HCT116 (cell line): ENCODE measurements at places on chromosomes 5 and 9.

DNA sequence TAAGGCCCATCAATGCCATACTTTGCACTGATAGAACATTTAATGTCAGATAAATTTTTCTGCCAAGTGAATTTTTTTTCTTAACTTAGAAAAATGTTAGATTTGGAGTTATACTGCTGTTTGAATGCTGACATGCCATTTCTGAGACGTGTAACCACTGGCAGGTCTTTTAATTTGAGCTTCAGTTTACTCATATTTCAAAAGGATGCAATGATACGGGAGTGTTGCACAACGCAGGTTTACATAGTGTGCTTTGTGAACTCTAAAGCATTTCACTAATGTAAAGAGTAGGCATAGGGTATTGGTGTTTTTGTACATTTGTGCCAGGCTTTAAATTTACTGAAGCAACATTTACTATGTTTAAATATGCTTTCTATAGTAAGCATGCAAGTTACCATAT lies 4.2 kb downstream of the ZBTB43 start:
- no peak for DNase-seq

- no peak for DNase-seq
Measured at GRCh38 chr5:172281346-172281745, 2.2 kb downstream of the UBTD2 start.

- DNase-seq = no peak
Measured at GRCh38 chr9:109190151-109190550, 23.1 kb upstream of the FRRS1L start.

- DNase-seq = peak; percentile 70
Measured at GRCh38 chr9:31597977-31598376, 786.5 kb upstream of the ACO1 start.

DNA sequence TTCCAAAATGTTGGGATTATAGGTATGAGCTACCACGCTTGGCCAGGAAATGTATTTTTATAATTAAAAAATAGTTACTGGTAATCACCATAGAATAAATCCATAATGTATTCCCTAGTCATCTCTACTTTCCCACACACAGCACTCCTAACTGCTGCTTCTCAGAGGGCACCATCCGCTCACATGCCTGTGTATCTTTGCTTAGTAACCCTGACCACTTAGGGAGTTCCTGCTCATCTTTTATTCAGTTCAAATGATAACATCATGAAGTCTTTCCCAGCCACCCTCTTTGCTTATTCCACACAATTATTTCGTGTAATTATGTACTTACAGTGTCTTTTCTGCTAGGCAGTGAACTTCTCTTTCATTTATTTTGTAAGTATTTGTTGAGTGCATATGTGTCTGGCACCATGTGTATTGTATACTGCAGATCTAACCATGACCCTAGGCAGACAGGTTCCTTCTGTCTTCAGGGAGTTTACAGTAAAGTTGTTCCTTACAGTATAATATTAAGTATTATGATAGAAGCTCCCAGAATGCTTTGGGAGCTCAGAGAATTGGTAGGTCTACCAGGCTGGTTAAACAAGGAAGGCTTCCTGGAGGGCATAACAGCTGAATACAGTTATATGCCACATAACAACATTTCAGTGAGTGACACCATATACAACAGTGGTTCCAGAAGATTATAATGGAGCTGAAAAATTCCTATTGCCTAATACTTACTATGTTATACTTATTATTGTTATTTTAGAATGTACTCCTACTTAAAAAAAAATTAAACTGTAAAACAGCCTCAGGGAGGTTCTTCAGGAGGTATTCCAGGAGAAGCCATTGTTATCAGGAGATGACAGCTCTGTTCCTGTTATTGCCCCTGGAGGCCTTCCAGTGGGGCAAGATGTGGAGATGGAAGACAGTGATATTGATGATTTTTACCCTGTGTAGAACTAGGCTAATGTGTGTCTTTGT lies 39.2 kb downstream of the DCAF10 start:
- no peak for DNase-seq

DNA sequence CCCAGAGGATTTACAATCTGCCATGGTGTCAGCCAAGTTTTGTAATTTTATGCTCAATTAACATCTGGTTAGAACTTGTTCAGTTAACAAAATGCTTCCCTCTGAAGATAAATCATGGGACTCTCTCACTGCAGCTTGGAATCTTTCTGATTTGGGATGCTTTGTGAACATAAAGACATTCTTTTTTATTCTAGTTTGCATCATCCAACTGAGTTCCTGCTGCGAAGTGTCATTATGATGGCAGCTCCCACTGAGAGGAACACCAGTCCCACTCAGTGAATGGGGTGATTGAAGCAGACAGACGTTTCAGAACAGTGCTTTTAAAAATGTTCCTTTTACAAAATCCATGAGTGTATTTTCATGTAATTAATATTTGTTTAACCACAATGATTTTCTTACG lies 863.8 kb downstream of the TLE4 start:
- DNase-seq = no peak

DNA sequence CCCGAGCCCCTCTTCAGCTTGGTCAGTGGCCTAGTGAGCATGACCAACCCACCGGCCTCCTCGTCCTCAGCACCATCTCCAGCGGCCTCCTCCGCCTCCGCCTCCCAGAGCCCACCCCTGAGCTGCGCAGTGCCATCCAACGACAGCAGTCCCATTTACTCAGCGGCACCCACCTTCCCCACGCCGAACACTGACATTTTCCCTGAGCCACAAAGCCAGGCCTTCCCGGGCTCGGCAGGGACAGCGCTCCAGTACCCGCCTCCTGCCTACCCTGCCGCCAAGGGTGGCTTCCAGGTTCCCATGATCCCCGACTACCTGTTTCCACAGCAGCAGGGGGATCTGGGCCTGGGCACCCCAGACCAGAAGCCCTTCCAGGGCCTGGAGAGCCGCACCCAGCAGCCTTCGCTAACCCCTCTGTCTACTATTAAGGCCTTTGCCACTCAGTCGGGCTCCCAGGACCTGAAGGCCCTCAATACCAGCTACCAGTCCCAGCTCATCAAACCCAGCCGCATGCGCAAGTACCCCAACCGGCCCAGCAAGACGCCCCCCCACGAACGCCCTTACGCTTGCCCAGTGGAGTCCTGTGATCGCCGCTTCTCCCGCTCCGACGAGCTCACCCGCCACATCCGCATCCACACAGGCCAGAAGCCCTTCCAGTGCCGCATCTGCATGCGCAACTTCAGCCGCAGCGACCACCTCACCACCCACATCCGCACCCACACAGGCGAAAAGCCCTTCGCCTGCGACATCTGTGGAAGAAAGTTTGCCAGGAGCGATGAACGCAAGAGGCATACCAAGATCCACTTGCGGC lies 1.8 kb downstream of the EGR1 start:
- no peak for DNase-seq

GRCh38 chr5:149937610-149938009 lies 7.0 kb downstream of the PDE6A start:
- no peak for DNase-seq

DNA sequence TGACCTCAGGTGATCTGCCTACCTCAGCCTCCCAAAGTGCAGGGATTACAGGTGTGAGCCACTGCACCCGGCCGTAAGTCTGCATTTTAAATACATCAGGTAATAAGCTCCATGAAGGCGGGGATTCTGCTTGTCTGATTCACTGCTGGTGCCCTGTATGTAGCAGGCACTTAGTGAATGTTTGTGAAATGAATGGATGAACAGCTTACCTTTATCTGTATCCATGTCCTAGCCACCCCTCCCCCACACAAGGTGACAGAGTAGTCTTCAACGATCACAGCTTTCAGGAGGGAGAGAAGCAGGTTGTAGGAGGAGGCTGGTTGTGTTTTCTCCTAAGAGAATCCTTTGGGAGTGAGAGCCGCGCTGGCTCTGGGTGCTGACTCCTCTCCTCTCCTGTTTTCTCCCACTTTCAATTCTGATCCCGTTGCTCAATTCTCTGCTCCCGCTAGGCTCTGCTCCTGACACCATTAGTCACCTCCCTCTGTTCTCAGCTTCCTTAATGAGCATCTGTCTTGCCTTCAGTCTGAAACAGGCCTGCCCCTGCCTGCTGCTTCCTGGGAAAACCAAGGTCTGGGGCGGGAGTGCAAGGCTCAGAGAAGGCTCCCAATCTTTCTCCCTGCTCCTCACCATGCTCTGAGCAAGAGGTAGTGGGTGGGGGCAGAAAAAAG lies 88.8 kb upstream of the CTNNA1 start:
- no peak for DNase-seq

- no peak for DNase-seq
Measured at GRCh38 chr5:54742417-54742891, 224.9 kb downstream of the SNX18 start.

- no peak for DNase-seq
Measured at GRCh38 chr9:26729187-26729586, 163.4 kb downstream of the CAAP1 start.

GRCh38 chr5:135986401-135986800 lies 31.6 kb upstream of the LECT2 start:
- DNase-seq = no peak

DNA sequence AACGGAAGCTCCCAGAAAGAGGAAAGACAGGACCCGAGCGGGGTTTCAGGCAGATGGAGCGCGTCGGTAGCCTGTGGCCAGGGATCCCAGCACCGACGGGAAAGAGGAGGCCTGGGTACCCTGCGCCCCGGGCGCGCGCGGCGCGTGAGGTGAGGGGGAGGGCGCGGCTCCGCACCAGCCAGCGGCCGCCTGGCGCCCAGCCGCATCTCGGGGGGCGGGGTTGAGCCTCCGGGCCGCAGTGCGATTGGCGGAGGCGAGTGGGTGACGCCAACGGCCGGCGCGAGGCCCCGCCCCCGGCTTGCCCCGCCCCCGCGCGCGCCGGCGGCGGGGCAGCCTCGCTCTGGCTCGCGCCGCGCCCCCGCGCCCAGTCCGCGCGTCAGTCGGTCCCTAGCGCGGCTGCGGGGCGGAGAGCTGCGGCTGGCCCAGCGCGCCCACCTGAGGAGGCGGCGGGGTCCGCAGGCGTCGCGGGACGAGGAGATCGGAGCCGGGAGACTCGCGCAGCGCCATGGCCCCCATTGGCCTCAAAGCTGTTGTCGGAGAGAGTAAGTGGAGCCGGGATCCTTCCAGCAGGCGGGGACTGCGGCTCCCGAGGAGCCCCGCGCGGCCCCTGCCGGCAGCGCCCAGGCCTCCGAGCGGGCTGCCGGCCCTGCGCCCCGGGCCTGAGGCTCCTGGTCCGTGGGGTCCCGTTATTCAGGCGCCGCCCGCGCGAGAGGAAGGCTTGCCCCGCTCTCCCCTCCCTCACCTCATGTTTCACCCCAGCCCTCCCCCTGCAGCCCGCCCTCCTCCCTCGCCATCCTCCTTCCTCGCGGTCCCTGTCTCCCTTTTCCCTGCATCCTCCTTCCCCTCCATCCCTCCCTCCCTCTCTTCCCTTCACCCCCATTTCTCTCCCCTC lies at the start of gene STXBP1:
Gene STXBP1, plus strand, starts transcription at position 379 of the 892 bp plus-strand sequence. Its CDS starts 127 bp downstream, at position 506.
- DNase-seq = peak; percentile 51

DNA sequence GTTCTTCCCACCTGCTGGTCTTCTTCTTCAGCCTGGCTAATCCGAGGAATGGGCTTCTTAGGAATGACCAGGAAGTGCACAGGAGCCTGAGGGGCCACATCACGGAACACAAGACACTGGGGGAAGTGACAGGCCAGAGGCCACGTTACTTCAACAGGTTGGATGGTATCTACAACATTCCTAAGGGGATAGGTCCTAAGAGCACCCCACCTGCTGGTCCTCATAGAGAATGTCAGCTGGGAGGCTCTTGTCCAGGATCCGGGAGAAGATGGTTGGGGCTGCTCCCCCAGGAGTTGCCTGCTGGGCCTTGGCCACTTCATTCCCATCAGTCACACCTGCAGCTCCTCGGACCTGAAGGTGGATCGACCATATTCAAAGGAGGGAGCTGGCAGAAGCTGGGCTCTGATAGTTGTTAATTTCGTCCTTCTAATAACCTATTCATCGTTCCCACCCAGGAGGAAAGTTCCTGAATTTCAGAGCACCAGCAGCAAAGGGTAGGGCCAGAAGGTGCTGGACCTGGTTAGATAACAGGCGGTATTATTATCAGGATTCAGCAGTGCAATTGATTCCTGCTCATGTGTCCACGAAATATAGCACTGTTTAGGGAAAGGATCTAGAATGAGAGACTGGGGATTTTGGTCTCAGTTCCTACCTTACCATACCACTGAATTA lies 1.3 kb downstream of the HINT2 start:
- peak; percentile 42 for DNase-seq

- no peak for DNase-seq
Measured at GRCh38 chr9:124202447-124202971, 55.2 kb upstream of the NEK6 start.
